ENCODE measurements at places on chromosomes 2 and 18.

DNA sequence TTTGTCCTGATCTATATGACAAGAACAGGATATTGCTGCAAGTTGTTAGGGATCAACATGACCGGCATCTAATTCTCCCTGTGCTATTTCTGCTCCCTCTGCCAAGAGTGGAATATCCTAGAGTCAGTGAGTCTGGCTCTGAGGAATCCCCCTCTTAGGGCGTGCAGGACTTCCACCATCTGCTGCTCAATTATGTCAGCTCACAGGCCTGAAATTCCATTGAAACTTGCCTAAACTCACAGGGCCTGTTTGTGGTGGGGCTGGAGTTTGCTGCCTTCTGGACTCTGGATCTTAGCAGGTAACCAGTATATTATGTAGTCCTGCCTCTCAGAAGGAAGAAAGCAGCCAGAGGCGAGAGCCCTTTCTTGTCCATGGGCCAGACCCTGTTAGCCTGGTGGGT is 323.0 kb downstream of the TSN start:
- no peak for DNase-seq

- DNase-seq, result no peak
Measured at GRCh38 chr2:17709897-17710296, 43.7 kb downstream of the SMC6 start.

DNA sequence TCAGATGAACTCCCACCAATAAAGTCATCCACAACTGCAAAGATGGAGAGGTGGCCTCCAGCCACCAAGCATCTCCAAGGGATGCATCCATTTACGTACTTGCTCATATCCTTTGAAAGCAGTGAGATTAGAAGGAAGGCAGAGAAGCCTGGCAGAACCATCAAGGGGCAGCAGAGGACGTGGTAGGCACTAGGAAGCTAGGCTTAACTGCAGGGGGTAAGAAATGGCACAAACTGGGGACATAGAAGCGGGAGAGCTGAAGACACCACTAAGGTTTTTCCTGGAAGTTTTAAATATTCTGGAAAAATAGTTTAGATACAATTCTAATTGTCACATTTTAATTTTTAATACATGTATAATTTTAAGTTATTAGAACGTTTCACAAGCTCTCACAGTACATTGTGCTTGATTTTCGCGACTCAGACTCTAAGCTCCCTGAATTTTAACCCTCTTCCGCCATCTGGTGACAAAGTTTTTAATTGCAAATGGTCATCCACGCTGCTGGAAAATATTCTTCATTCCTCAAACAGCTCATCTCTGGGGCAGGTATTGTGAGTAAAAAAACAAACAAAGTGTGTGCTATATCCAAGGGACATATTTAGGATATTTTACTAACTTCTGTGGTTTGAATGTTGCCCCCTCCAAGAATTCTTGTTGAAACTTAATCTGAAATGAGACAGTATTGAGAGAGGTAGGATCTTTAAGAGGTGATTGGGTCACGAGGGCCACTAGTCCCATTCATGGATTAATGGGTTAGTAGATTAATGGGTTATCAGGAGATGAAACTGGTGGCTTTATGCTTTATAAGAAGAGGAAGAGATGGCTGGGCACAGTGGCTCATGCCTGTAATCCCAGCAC is 1.6 kb upstream of the PSTPIP2 start:
- DNase-seq, result peak; percentile 58

GRCh38 chr2:113963965-113964364 is 74.1 kb downstream of the ACTR3 start:
- no peak for DNase-seq

DNA sequence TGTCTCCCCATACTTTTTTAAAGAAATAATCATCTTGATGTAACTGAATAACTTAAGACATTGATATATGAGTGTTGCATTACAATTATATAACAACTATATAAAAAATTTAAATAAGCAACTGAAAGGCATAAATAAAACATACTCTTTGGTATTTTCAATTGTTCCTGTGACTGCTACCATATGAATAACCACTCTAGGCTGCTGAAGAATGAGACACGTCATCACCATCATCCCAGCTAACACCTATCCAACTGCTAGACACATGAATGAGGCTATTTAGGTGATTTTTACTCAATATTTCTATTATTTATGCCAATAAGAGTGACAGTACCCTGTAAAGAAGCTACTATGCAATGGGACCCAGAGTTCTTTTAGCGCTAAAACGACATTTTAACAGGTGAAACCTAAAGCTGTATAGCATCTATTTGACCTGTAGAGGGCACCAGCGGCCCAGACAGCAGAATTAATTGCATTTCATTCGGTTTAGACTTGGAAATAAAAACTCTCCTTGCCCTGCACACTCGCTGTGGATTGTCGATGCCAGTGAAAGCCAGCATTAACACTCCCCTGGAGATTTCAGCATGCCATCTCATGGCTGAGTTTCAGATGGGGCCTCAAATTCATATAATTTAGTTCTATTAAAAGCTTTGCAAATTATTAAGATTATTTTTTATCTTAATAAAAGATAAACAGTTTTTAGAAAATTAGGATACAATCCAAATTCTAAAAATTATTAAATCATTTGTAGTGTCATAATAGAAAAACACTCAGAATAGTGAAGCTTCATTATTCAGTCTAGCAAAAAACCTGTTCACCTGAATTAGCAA is 89.4 kb upstream of the MAP2 start:
- peak; percentile 63 for DNase-seq

DNA sequence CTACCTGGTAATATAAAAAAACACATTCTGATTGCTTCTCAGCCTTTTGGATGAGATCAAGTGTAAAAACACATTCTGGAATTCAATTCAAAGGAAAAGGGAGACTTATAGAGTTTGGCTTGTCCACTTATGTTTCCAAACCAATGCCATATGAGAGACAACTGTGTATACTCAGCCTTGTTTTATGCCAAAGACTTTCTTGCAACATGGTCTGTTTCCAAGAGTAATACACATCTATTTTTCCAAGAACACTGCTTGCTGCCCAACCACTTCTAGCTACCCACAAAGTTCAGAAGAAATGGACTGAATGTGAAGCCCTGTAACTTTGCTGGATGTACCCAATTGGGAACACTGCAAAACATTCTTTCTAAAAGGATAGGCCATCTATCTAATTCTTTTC is 48.0 kb upstream of the GRB14 start:
- no peak for DNase-seq

GRCh38 chr2:167478196-167478595 is 589.9 kb downstream of the XIRP2 start:
- no peak for DNase-seq

DNA sequence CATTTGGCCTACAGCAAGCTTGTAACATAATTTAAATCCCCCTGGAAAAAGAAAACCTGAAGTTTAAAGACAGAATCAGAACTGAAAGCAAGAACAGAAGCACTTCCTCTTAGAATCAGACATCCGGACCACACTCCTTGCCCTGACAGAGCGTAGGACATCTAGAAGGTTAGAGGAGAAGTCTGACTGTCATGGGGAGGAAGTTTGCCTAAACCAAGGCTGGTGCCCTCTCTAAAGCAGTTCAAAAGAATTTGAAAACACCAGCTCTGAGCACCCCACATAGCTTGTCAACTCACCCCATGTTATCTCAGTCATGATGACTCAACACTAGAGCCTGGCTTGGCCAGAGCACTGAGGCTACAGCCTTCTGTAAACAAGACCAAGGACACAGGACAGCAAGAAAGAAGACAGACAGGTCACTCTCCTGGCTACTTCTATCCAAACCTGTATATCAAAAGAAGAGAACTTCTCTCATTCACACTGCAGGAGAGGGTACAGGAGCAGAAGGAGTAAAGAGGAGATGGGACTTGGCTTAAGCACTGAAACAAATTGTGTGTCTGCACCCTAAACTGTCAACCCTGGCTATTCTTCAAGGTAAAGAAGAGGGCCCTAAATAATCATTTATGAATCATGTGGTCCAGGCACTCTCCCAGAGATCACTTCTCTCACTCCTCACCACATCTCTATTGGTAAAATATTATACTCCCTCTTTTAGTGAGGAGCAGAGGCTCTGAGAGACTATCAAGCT is 198.6 kb downstream of the MEMO1 start:
- DNase-seq, result no peak

GRCh38 chr2:146305164-146305563 is 1539.7 kb upstream of the ACVR2A start:
- DNase-seq, result no peak

DNA sequence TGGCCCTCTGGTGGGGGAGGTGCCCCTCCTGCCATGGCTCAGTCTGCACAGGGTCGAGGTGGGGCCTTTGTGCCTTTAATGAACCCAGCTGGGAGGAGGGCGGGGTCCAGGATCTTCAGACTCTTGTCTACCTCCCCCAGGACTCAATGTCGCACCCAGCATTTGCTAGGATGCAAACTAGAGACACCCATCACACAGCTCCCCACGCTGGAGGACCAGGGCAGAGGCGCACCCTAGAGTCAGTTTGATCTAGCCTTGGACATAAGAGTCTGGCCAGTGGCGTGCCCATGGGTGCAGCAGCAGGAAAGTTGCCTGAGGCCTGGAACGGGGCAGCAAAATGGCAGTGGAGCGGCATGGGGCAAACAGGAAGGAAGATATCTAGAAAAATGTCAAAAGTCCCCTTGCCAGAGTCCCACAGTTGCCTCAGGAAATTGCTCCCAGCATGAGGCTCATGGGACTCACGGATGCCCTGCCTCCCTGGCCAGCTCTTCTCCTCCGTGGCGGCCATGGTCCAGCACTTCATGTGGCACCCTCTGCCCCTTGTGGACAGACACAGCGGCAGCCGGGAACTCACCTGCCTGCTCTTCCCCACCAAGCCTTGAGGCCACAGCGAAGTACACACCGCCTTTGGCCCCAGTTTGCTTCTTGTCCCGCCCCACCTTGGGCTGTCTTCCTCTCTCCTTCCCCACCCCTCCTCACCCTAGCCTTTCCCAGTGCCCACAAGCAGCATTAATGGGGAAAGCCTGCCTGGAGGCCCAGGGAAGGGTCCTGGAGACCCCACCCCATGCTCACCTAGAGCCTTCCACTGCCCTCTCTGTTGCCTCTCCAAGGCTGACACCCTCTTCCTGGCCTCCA is 17.7 kb downstream of the SH2D6 start:
- DNase-seq, result no peak

GRCh38 chr2:26595146-26595545 is 46.0 kb downstream of the CIB4 start:
- DNase-seq, result no peak

DNA sequence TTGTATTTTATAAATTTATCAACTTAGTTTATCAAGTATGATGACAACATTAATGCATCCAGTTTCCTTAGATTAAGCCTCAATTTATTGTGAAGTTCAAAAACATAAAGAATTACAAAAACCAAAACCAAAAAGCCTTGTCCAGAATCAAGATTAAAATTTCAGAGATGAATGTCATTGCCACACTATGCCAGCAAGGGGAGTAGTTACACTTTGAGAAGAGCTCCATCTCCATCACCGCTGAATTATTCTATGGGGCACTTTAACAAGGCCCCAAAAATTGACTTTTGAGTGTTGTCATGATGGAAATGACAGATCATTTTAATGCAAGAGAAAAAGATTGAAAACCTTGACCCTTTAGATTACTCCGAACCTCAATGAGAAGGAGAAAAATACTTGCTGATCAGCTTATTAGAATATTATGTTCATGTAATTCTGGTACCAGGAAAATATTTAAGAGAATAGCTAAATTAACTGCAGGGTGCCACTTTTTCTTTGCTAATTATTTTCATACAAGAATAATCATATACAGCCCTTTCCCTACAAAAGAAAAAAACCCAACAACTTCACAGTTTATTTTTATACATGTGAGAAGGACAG is 152.5 kb upstream of the AQP4 start:
- peak; percentile 10 for DNase-seq

DNA sequence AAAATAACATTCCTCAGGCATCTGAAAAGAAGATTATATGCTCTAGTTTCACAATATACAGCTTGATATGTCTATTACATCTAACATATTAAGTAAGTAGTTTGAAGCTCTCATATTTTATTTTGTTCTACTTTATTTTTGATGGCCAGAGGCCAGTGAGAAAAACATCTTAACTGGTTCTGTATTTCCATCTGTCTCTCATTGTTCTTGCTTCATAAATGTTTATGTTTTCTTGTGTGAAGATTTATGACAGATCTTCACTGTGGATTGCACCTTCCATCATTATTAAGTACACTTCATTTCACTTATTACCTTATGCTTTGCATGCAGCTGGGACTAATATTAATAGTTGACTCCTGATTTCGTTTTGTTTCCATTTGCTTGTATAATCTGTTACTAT is 511.2 kb downstream of the TSN start:
- DNase-seq, result no peak

DNA sequence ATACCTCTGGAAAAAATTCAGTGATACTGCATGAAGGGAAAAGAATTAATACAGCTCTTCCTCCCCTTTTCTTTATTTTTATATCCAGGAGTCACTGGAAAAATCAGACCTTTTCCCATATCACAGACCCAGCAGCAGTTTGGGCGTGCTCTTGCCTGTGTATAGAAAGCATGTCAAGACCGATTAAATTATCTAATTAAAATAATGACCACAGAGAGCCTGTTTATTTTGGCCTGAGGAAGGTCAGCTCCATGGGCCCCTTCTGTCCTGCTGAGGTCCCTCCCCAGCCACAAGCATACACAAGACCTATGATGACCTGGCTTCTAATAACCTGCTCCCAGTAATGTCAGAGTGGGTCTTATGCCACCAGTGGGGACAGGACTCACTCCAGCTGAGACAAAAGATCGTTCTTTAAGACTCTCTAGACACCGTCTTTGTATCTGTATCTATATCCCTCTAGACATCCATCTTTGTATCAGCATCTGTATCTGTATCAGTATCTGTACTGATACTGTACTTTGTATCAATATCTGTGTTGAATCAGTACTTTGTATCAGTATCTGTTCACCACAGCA is 147.8 kb downstream of the VAPA start:
- DNase-seq, result no peak

DNA sequence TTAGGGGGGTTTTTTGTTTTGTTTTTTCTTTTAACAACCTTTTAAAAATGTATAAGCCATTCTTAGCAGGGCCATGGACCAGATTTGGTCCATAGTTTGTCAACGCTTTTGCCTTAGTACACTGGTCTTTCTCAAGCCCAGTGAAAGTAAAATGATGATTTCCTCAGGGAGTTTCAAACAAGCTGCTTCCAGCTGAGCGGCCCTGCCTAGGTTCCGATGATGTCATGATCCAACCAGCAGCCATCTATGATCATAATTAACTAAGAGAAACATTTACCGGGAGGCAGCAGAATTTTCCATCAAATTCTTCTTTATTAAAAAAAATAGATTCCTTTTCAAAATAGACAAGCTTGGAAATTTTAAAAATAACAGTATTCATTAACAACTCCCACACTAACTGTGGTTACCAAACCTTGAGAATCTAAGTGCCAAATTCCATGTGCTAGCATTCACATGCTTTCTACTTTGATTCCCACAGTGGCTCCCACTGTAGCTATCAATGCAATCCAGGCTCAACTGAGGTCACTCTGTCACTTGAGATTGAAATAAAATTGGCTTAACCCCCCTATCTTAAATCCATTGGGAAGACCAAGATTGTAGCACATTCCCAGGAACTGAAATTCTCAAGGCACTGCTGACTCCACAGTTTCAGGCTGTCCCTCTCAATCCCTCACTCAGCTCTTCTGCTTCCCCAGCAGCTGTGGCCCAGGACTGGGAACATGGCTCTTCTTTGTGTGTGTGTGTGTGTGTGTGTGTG is 148.9 kb downstream of the RNF152 start:
- no peak for DNase-seq
